ENCODE measurements at places on chromosomes 1 and 21.

DNA sequence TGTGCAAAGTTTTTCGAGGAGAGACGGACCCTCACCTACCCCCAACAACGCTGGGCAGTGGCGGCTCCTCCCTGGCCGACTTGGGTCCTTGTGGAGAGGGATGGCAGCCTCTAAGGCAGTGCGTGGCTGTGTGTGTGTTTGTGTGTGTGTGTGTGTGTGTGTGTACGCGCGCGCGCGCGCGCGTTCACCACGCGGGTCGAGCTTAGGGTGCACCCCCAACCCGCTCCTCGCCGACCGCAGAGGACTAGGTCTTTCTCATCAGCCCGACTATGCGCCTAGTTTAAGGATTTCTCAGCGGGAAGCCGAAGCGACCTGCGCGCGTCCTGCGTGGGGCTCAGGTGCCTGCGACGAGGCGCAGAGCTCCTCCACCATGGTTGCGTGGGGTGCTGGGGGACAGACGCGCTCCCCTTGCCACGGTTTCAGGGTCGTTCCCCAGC lies 940 bp downstream of the SOX13 start:
- no peak for DNase-seq

DNA sequence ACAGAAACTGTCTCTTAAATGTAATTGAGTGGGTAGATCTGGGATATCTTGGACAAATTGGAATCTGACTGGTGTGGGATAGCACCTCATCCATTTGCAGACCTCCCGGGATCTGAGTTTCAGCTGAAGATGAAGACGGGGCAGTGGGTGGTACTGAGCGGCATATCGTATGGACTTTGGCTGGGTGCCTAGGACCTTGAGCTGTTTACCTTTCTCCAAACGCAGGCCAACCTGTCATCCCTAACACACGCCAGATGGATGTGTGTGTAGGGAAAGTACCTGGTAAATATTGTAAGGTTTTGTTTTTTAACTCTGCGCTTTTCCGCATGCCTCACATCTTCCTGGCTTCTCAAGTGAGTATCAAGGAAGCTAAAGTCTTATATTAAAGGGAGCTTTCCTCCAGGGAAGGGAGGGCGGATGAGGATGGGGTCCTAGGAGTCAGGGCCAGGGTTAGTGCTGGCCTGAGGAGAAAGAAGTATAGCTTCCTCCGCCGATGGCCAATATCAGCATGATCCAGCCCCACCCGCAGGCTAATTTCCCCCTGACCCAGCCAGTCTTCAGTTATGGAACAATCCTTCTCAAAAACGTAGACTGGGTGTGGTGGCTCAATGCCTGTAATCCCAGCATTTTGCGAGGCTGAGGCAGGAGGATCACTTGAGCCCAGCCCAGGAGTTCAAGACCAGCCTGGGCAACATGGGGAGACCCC lies 26.2 kb downstream of the ATP8B2 start:
- no peak for DNase-seq

- no peak for DNase-seq
Measured at GRCh38 chr1:204511366-204511765, 4.8 kb upstream of the MDM4 start.

DNA sequence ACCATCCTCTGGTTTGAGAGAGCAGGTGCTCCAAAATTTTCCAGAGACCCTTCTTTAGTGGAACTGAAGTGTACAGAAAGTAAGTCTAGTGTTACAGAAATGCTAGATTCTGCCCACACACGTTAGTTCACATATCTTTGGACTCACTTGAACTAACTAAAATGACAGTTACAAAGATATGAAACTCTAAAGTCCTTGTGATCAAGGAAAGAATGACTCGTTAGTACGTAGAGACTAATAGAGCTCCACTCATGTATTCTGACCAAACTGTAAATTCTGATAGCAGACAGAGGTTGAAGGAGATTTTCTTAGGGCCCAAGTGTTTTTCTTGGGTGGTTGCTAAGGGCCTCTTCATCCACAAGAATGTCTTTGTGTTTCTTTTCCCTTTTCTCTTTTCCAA lies 491.5 kb upstream of the B3GALT2 start:
- no peak for DNase-seq

DNA sequence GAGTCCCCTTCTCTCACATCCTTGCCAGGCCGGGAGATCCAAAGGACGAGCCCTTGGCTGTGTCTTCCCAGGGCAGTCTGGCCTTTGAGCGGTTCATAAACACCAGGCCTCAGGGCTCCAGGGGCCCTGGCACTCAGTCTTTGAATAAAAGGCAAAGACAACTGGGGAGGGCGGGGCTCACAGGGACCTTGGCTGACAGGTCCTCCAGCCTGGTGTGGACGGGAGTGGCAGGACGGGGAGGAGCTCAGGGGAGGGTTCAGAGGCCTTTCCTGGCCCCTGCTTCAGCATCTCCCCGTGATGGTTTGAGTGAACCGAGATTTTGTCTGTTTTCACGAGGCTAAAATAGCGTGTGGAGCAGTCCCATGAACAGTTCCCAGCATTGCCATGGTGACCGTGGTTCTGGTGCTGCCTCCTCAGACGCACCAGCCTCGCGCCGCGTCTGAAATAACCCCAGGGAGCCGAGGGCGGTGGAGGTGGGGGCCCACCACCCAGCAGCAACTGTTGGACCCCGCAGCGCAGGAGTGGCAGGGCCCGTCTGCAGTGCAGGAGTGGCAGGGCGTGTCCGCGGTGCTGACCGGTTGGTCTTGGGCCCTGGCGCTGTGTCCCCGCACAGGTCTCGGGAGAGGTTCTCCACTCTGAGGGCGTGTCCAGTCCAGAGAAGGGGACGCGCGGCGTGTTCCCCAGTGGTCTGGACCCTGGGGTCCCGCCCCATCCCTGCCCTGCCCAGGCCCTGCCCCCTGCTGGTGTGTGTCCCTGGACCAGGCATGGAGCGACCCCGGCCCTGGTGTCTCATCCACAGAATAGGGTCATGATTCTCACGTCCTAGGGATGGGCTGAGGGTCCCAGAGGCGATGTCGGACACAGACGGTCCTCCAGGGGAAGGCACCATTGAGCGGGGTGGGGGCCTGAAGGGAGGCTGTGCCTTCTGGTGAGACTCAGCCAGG lies 7.1 kb upstream of the PRKCZ start:
- DNase-seq: no peak

GRCh38 chr1:172727956-172728603 lies 69.2 kb downstream of the FASLG start:
- DNase-seq: peak; percentile 77

DNA sequence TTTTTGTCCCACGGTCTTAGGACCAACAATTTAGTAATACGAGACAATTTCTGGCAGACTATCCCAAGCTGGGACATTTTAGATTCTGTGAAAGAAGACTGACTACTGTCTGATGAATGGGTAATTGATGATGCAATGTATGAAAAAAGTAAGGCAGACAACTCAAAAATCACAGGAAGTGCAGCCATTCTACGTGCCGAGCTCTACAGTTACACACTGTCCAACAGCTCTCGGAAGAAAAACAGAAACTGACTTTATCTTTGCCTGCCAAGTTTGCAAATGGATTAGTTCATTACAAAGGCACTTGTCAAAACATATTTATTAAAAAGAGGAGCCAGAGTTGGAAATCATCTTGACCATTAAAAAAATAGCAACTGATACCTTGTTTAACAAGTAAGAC lies 31.3 kb downstream of the ZBTB8B start:
- no peak for DNase-seq

GRCh38 chr1:105865546-105865945 lies 1190.9 kb upstream of the PRMT6 start:
- no peak for DNase-seq

DNA sequence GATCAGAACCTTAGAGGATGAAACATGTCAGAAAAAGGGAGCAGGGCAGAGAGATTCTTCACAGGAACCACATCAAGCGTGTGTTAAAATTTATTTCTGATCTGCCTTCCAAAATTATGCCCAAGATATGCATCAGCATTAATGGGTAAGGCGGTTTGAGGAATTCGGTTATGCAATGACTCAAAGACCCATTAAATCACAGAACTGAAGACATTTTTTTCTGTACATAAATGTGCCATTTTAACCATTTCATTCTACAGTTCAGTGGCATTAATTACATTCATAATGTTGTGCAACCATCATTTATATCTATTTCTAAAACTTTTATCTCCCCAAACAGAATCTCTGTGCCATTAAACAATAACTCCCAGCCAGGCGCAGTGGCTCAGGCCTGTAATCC lies 43.4 kb downstream of the CNST start:
- no peak for DNase-seq

- DNase-seq: no peak
Measured at GRCh38 chr1:2911421-2912178, 109.7 kb upstream of the ACTRT2 start.

DNA sequence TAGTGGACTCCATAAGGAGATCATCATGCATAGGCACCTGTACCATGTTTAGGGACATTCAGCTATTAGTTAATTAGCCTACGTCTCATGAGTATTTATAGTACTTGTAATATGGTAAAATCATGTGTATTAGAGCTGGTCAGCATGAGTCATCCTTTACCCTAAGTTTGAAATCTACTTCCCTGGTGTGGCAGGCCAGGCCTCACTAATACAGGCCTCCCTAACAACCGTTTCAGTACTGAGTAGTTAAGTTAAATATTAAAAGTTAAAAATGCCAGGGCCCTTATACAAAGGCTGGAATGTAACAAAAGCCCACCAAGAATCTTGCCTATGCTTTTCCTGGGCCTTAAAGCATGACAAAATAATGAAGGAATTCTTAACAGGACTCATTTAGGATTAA lies 356.3 kb upstream of the DPYD start:
- no peak for DNase-seq

DNA sequence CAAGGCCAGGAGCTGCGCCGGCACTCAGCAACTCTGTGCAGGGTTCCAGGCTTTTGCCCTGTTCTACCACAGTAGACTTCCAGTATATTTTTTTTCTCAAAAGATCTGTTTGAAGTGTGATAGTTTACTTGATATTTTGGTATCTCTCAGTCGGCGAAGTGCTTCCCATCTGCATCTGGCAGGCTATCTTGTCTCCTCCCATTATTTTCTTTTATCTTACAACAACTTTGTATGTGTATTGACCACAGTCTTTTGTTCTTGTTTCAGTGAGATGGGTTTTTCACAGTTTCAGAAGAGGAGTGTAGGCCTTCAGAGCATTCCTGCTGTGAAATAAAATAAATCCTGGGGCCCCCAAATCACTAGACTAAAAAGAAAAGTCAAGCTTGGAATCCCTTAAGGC lies 292.9 kb downstream of the PTGER3 start:
- DNase-seq: no peak

DNA sequence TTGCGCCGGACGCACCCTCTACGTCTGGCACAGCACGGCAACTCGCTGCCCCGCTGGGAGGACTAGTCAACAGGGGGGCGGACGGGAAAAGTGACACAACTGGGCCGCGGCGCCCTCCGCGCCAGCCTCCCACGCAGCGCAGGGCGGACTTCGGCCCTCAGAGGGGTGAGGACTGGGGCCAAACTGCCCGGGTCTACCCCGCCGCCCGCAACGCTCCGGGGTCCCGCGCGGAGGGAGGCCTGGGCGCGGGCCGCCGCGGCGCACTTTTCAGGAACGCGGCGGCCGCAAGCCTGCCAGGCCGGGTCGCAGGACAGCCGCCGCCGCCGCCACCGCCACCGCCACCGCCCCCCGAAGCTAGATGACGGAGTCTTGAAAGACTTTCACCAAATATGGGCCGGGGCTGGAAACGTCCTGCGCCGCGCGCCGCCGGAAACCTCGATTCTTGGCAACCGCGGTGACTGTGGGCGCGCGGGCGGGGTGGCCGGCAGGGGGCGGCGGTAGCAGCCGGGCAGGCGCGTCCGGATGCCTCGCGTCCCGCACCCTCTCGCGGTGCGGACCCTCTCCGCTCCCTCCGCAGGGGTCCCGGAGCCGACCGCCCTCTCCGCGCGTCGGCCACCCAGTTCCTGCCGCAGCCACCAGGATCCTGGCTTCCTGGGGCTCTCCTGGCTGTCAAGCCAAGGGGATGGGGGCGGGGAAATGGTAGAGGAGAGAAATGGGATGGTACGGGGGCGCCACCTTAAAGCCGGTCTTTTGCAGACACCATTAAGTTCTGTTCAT lies 3.7 kb upstream of the CCN1 start:
- no peak for DNase-seq

- DNase-seq: no peak
Measured at GRCh38 chr1:205772607-205773032, 2.7 kb downstream of the RAB29 start.

GRCh38 chr1:47598357-47598756 lies 160.5 kb downstream of the FOXD2 start:
- no peak for DNase-seq

GRCh38 chr1:243792891-243793290 lies 57.2 kb downstream of the AKT3 start:
- DNase-seq: no peak

DNA sequence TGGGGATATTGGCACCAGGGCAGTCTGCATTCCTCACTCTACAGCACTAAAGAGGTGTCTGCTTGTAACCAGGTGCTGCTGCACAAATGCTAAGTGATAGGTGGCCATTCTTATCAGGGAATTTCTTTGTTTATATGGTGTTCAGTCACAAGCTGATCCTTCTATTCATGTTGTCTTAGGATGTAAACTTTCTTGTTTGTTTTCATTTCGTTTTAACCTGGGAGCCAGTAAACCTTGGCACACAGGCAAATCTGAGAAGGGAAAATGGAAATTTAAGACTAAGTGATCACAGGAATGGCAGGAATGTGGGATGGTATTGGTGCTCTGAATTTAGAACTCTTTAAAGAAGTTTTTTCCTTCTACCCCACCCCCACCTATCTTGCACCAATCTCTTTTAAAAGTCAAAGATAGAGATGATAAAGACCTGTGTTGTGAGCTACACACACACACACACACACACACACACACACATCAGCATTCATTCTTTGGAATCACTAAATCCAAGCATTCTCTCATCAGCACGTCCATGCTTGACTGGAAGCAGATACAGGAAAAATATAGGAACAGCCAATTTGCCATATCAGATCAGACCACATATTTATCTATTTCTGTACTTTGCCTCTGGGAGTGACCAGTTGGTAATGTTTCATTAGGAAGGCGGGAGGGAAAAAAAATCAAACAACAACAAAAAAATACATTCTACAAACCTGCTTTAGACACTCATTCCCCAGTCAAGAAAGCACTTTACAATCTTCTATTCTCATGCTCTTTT lies 451.4 kb upstream of the ADGRL2 start:
- DNase-seq: no peak

GRCh38 chr1:18077657-18078215 lies 29.9 kb upstream of the IGSF21 start:
- DNase-seq: no peak

All from hematopoietic multipotent progenitor cell treated with erythropoietin and hydrocortisone succinate and interleukin-3 and kit ligand, for 15 days (in vitro differentiated cells).